ENCODE measurements at places on chromosomes 5 and 9.
A peak's percentile ranks its signal among the peaks of the same experiment; 100 is the strongest.

- no peak for DNase-seq
Measured at GRCh38 chr5:13524936-13525335, 419.6 kb downstream of the DNAH5 start.

- DNase-seq: no peak
Measured at GRCh38 chr5:171986772-171987171, 19.7 kb downstream of the FBXW11 start.

DNA sequence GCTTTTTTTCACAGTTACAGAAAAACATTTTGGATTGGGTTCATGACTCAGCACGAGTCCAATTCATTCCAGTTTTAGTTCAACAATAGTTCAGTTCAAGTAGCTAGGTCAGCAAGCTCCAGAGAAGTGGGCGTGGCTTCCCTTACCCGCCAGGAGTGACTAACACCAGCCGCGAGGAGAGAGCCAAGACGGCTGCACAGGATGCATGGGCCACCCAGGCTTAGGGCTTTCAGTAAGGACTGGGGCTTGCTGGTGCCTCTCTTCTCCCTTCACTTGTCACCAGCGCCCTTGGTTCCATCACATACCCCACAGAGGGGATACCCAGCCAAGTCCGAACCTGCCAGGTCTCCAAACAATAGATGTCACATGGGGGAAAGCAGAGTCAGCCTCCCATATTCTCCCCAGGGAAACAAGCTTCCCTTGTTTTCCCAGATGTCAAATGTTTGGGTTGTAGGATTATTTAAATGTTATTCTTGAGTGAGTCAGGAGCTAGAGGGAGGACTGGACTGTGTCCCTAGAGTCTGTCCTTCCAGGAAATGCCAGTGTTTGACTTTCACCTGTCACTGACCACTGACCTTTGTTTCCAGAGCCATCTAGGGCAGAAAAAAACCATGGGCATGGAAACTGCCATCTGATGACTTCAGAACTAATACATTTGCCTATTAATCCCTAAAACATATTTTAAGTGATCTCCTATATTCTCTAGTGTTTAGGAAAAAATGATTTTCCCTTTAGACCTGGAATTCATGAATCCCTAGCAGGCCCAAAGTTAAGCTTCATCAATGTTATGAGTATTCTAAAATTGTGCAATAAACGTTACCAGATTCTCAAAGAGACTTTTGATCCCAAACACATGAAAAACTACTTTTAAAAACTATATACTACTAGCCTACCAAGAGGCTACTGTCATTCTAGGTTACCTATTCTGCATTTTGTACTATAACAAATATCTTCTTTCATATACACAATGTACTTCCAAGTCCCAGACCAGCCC is 51.9 kb downstream of the NIPAL4 start:
- no peak for DNase-seq

DNA sequence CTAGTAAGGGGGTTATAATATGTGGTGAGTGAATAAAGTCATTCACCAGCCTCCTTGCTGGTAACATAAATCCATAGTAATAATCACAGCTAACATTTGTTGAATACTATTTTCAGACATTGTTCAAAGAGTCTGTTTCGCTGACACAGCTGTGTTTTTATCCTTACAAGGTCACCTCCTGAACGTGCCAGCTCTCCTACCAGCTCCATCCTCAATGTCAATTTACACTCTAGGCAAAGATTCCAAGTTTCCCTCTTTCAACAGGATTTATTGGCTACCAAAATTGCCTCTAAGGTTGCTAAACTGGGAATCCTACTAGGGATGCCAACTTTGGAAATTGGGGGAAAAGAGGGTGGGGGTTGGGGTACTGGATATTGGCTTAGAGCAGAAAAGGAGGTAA is 30.7 kb upstream of the SMC5 start:
- DNase-seq: no peak

GRCh38 chr9:23803216-23803615 is 22.8 kb downstream of the ELAVL2 start:
- DNase-seq: no peak

DNA sequence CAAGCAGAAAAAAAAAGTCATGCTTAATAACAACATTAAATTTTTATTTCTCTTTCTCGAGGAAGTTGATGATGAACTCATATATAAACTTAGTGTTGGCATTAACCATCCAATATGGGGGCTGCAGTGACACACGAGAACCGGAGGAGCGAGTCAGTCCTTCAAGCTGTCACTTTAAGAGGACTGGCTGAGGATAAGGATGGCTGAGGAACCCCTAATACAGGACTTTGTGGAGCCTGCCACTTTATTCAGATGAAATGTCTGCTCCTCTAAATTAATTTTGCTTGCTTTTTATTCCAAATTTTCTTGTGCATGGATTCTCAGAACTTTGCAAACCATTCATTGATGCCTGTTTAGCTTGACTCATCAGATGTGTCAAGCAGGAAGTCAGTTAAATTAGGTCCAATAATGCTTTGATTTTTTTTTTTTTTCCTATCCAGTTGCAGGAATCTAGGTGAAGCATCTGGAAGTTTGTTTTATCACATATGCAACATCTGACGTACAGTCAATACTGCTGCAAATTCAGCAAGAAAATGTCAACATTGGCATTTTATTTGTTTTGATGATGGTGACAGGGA is 144.2 kb upstream of the COL5A1 start:
- DNase-seq: no peak

DNA sequence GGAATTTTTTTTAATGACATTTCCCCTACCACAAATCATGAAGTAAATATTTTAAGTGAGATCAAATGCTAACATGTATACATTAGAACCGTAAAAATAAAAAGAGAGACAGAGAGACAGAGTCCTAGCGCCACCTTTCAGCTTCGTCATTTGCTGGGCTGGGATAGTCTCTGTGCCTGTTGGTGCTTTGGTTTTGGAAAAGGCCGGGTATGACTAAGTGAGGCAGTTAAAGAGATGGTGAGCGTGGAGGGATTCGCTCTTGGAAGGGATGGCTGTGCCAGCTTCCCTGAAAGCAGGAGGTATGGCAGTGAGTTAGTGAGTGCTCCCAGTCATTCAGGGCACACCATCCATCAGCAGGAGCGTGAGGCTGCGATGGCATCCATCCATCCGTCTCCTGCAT is 729.6 kb upstream of the WWC1 start:
- no peak for DNase-seq

DNA sequence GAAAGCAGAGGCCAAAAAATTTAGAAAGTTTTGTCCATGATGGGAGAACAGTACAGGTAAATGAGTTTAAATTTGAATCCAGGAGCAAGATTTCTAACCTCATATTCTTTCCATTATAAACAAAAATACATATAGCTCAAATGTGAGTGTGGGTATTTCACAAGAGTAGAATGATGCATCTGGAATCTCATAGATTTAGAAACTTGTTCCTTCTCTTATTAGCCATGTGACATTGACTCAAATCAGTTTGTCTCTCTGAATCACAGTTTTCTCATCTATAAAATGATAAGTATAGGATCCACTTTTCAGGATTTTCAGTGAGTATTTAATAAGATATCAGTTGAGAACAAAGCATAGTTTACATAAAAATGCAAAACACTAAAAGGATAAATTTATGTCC is 436.3 kb upstream of the PAPPA start:
- DNase-seq: no peak

DNA sequence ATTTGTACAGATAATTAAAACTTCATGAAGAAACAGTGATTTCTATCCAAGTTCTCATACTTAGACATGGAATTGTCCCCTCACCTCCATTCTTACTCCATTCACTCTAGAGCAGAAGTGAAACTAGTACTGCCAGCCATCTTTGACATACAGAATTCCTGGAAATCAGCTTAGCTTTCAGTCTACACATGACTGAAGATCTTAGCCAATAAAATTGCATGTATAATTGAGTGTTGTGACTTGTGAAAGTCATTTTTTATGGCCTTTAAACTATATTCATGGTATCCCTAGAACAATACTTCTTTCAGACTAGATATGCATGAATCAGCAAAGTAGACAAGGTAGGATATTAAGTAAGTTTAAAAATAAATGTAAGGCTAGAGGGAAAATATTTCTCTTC is 705.2 kb upstream of the ZNF608 start:
- no peak for DNase-seq

DNA sequence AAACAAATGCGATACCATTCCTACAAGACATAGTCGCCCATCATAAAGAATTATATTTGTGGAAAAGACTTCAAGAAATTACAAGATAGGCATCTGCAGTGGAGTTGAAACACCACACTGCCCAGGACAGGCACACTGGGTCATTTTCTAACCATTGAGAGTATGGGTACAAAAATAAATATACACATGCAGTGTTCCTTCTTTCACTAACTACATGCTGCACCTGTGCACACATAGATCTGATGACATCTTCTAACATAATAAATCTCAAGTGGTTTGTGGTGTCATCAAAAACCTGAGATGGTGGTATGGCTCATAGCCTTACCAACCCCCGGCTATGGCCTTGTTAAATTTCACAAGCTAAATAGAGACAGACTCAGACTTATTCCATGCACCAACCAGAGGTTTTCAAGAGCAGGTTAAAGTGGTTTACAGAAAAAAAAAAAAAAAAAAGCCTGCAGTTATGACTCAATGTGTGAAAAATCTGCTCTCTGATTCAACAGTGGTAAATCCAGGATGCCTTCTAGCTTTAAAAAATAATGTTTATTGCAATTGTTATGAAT is 12.4 kb upstream of the NFIB start:
- no peak for DNase-seq

DNA sequence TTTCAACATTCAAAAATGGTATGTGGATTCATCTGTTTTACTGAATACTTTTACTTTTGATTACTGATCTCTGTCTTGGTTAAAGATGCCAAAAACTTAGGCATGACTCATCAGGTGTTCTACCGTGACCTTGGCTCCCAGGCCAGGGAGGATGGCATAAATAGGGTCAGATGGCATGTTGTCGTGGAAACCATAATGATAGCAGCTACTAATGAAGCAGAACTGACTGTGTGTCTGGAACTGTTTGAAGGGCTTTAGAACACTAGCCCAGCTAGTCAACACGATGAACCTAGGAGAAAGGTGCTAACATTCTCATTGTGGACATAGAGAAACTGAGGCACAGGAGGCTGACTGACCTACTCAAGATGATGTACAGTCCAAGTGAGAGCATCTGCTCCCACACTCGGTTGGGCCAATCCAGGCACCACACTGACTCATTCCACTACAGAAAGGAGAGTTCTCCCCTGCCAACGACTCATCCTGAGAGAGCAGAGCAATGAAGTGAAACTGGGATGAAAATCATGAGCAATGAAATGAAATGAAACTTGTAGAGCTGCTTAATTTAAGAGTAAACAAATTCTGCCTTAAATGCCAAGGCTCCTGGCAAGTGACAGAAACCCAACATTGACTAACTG is 116.0 kb downstream of the TENT4A start:
- DNase-seq: peak; percentile 44

All from GM12864 (cell line).